EL (cell line): ENCODE measurements at places on chromosomes 5 and 9.

DNA sequence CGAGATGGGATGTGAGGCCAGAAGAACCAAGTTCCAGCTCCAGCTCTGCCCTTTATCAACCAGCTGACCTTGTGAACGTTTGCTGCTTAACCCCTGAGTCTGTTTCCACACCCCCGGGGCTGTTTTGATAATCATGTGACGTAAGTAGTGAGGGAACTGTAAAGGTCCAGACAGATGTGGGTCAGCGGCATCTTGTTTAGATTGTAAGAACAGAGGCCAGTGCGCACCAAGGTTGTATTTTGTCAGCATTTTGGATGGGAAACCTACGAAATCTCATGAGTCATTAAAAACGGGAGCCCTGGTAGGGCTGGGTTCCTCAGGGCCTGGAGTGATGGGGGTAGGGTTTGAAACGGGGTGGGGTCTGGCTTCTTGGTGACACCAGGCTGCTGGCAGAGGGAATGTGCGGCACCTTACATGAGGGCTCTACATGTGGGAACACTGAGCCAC lies 13.8 kb upstream of the COL15A1 start:
- no peak for DNase-seq

DNA sequence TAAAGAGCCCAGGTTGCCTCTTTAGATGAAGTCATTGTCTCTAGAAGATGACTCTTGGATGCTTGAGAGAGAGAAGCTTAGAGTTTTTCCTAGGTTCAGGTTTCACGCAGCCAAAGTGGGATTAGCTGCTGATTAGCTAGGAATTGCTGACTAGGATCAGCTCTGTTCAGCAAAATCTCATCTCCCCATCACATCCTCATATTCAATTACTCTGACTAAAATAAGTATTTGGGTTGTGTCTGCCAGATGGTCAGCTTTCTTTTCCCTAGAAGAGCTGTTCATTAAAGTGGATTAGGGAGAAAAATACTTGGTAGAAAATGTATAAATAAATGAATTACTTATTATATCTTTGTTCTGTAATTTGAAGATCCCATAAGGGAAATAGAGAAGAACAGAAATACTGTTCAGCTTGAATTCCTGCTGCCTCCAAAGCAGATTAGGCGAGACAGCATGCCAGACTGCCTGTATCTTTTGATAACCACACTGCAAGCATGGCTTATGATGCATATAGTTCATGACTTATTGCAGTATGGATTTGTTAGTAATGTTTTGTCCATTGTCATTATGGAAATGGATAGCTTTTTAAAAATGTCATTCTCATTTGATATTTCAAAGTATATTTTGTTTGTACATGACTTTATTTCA lies 184.8 kb upstream of the CD180 start:
- DNase-seq, result no peak

- DNase-seq, result no peak
Measured at GRCh38 chr5:159319363-159319762, 10.9 kb downstream of the IL12B start.

DNA sequence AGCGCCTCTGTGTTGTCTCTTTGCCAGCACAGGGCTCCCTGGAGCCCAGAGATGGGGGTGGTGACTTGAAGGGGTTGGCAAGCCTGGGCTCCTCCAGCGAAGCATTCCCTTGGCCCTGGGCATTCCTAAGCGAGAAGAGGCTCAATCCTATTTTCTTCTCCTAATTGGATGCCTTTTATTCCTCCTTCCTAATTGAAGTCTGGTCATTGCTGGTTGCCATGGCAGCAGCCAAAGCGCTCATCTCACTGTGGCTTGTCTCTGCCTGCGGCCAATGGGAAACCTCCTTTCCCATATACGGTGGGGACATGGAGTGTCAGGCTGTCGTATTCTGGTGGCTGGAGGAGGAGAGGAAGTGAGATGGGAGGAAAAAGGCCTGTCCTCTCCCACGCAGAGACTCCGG lies 52.3 kb upstream of the RARS1 start:
- DNase-seq, result no peak

- DNase-seq, result no peak
Measured at GRCh38 chr5:1375871-1376810, 31.2 kb upstream of the CLPTM1L start.

DNA sequence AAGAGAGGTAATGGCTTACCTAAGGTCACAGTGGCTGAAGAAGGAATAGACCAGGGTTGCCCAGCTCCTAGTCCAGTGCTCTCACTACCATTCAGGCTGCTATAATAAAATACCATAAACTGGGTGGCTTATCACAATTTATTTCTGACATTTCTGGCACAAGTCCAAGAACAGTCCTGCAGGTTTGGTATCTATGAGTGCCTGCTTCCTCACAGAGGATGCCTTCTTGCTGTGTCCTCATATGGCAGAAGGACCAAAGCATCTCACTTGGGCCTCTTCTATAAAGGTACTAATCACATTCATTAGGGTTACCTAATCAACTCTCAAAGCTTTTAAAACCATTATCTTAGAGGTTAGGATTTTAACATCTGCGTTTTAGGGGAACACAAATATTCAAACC lies 17.2 kb downstream of the STARD4 start:
- no peak for DNase-seq

GRCh38 chr5:17796757-17797396 lies 162.6 kb downstream of the TAF11L14 start:
- DNase-seq, result no peak

DNA sequence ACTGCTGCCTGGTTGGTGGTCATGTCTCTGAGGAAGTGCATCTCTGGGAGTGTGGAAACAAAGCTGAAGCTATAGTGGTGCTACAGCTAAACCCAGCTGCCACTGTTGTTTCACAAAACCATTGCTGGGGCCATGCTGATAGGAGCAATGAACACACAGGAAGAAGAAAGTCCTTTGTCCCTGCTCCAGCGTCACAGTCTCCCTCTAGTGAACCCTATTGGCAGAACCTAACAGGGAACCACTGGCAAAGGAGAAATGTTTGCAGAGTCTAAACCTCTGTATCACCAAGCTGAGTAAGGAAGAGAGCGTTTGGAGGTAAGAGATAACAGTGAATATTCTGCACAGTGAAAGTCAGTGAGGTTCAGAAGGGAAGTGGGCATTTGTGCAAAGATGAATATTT lies 244.0 kb downstream of the YTHDC2 start:
- no peak for DNase-seq

DNA sequence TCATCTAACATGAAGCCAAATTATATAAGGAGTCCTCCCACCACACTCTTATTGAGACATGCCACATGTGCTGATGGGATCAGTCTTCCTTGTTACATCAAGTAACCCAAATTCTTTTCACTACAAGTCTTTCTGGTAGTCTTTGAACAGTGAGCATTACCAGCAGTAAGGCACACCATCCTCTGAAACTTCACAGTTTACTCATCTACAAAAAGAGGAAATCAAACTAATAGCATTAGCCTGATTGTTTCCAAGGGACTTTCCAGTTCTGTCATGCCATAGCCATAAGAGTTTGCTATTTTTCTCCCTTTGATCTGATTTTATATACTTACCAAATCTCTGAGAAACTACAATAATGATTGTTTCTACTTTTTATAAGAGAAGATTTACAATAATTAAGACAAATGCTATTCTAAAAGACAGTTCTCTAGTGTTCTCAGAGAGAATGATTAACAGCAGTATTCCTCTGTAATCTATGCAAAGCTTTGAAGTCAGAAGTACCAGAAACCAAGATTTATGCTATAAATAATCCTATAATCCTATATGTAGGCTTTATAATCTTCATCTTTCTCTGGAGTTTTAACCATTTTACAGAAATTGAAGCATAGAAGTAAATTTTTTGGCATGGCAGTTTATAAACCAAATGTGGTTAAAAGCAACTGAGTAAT lies 166.2 kb upstream of the ACO1 start:
- DNase-seq, result no peak

DNA sequence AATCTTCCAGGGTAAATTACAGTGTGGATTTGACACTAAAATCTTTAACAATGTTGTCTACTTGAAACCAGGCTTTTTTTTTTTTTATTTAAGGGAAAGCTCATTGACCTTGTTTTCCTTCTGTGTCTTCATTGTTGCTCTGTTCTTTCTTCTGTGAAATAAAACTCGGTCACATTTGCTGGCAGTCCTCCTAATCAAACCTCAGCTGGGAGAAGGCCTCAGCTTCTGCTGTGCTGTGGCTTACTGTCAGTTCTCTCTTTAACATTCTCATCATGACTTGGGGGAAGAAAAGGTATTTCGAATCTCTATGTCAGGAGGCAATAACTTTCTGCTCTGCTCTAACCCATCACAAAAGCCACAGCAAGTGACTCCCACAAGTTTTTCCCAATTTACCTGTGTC lies 268.9 kb downstream of the ZNF608 start:
- DNase-seq, result no peak

GRCh38 chr5:162837155-162837554 lies 600.2 kb upstream of the CCNG1 start:
- DNase-seq, result no peak

DNA sequence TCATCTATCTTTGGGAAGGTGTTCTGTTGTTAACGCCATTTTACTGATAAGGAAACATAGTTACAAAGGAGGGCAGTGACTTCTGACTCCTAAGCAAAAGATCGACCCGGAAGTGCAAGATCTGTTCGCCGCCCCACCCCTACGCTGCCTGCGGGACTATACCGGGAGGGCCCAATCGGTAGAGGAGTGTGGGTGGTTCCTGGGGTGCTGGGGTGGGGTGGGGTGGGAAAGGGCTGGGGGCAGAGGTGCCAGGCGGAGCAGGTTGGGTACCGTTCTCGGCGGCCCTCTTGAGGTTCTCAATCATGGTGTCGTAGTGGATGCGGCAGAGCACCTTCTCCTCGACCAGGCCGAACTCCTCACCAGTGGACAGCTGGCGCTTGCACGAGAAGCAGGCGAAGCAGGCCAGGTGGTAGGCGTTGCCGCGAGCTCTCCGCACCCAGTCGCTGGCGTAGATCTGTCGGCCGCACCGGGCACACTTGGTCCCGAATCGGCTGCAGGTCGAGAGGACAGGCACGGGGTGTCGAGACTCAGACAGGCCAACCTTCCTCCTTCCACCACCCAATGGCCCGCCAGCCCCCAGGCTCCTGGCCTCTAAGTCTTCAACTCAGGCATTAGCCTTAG lies 11.8 kb downstream of the LHX6 start:
- DNase-seq, result no peak

DNA sequence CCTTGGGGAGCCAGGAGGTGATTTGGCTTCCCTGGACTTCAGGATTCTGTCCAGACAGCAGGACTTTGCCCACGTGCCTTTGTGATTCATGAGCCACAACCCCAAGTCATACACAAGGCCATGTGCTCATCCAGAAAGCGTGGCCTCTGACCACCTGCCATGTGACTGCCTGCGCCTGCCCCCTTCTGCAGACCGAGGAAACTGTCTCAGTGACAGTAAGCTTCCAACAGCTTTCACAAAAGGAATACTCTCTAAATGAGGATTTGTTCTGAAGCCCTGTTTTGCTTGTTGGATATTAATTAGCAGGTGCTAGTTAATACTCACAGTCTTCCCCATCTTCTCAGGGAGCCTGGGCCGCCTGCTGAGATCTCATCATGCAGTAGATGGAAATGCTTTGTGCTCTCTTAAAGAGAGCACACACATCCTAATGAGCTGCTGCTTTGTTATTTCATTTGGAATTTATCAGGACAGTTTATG lies 36.9 kb upstream of the ANGPTL2 start:
- DNase-seq, result peak; percentile 88

DNA sequence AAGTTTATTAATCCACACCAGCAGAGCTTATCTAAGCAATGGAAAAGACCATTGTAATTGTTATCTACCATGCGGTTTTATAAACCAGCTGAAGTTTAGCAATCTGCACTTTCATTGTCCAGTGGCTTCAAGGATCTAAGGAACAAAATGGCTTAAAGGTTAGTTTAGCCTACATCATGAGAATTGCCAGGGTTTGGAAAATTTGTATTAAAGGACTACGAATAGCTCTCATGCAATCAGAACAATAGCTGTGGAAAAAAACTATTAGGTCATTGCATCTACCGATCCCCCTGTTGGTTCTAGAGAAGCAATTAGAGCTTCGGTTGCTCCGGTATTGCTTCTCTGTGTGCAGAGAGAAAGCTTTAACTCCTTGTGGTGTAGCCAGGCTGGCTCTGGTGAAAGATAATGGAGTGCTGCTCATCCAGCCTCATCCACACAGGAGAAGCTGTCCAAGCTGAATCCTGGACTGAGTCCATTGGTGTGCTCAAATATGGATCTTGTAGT lies 86.3 kb upstream of the SLC12A2 start:
- no peak for DNase-seq

DNA sequence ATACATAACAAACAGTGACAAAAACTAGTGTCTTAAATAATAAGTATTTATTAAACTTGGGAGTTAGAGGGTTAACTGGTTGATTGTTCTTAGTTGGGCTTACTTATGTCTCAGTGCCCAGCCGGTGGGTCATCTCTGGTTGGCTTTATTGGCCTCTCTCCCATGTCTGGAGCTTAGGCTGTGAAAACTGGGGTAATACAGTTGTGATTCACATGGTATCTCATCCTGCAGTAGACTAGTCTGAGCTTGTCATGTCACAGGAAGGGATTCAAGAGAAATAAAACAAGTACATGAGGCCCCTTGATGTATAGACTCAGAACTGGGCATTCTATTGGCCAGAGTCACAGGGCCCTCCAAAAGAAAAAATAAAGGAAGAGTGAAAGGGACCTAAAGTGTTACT lies 466.4 kb upstream of the SMC2 start:
- no peak for DNase-seq

DNA sequence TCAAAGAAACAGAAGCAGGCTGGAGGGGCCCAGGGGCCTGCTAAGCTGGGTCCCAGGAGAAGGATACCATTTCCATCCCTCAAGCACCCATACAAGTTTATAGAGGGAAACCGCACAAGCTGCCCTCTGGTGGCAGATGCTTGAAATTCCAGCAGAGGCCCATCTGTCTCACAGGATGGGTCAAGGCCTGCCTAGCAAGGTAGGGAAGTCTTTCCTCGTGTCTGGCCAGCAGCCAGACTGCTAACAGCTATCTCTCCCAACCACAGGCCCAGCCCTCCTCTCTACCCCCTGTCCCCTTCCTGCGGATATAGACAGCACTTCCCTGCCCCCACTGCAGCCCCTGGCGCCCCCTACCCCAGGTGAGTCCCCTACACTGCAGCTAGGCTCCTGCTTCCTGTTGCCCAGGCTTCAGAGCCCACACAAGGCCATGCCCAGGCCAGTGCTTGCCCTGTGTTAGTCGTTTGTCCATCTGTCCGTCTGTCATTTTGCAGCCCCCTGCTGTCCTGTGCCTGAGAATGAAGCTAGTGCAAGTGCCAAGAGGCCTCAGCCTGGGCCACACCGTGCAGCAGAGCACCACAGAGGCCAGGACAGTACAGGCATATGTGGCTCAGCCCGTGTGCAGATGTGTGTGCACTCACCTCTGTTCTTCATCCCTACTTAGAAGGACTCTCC lies 26.2 kb downstream of the TCF7 start:
- DNase-seq, result peak; percentile 81

DNA sequence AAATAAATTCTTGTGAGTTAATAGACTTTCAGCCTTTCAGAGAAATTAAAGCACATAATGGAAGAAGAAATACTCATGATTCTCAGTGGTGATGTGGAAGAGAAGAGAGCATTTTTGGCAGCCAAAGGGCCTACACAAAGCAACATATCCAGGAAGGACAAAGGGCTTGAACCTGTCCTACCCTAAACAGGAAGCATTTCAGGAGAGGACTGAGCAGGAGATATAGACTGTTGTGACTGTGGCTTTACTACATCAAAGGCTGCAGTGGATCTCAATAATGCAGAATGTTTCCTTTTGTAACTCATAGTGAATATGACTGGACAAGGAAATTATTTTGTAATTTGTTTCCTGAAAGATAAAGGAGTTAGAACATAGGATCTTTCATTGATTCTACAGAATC lies 1.3 kb upstream of the PARP8 start:
- DNase-seq, result no peak
